ENCODE measurements at places on chromosomes 7 and 10.

DNA sequence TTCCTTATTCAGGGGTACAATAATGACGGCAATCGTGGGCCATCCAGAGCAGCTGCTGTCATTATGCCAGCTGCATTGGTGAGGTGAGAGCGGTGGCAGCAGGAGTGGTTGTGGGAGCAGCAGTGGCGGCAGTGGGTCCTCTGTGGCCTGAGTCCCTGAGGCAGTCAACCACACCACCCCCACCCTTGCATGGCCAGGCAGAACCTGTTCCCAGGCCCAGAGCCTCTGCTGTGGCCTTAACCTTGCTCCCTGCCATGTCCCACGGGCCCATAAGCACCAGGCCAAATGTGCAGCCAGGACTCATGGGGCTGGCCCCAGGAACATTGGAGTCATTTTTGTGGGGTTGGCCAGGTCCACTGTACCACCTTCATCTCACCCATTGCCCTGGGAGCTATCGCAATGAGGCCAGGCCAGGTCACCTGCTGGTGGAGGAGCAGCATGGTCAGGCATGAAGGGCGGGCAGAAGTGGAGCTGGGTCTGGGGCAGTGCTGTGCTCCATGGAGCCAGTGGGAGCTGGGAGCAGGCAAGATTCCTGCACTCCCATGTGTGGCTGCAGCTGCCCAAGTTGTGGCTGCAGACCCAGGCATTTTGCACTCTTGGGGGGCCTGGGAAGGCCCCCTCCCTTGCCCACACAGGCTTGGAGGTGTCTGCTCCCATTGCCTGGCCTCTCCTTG lies 213.5 kb downstream of the GPR158 start:
- DNase-seq = no peak

GRCh38 chr10:16348891-16349290 lies 87.9 kb upstream of the PTER start:
- no peak for DNase-seq

GRCh38 chr10:71256661-71257318 lies 44.4 kb downstream of the UNC5B start:
- DNase-seq = no peak

- no peak for DNase-seq
These were observed 29.9 kb downstream of the GPR22 start for GRCh38 chr7:107499731-107500130.

Measured in GM03348 (cell line).